ENCODE measurements at places on chromosomes 7 and 10. TPM values are rescaled to one million over a fixed set of nuclear protein-coding genes. Genes with fewer than 3 reads are reported as not detected.
A peak's percentile ranks its signal among the peaks of the same experiment; 100 is the strongest.

DNA sequence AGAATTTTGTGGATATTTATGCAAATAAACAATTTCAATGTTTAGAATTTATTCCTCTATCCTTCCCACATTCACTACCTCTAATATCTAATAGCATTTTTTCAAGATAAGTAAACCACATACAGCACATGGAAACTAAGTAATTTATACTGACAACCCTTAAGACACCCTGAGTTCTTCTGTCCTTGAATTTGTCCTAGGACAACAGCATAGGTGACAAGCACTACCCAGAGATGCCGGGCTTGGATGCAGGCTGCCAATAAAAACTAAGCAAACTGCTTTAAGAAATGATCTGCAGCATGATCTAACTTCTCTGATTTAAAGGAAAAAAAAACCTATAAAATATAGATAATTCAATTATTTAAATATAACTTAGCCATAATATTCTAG lies 22.7 kb downstream of the NT5C3A start:
- no peak for DNase-seq

- no peak for DNase-seq
These were observed 16.2 kb upstream of the TES start for GRCh38 chr7:116194115-116194514.

DNA sequence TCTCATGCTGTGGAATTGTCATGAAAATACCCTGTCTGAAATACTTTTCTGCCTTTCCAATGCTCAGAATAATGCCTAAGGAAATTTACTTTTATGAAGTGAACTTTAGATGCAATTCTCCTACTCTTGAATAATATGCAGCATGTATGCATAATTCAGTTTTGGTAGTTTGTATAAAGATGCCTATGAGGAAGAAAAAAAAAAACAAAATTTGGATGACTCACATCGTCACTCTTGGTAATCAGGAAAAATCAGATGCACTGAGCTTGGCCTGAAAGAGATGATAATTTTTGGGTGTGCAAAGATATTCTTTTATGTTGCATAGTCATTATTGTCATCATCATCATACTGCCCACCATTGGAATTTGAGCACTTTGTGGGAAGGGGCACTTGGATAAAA lies 382.1 kb downstream of the ANKRD7 start:
- no peak for DNase-seq

PLXNA4 gene
- total RNA-seq: 0.02 TPM

ASZ1 gene
- not detected for total RNA-seq

- no peak for DNase-seq
These were observed 2.3 kb downstream of the METTL27 start for GRCh38 chr7:73839743-73840714.

GRCh38 chr10:23157239-23157681 lies 34.9 kb upstream of the PTF1A start:
- DNase-seq: no peak

DNA sequence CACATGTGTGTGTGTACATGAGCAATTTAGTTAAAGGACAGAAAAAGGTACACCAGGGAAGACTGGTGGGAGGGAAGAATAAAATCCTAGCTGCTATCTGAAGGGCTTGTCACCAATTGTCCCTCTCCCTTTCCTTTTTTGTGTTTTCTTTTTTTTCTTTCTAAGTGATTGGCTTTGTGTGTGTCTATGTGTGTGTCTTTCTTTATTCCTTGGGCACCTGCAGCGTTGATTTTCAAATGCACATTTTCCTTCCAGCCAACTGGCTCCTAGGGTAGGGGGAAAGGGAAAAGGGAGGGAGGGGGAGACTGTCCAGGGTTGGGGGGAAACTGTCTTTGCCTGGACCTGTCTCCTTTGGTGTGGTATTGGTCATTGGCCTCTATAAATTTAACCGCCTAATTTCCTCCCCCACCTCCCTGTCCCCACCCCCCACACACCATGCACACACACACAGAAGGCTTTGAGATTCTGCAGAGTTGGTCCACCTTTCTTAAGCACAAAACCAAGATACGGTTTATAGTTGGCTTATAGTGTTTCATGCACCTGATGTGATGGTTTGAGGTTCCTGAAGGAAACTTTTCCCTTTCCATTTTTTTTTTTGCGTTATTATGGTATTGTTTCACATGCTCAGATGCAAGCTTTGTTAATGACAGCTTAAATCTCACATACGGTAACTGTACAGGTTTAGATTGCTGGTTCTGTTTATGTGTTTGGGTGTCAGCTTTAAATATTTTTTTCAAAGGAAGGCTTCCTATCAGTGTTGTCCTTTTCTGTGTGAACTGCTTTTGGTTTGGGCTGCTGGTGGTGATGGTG lies 2.6 kb downstream of the AUTS2 start:
- DNase-seq: no peak

- DNase-seq: no peak
These were observed 909 bp upstream of the AKR1D1 start for GRCh38 chr7:138075350-138075749.

- DNase-seq: no peak
These were observed 63.7 kb downstream of the GRM8 start for GRCh38 chr7:127189074-127189473.

- no peak for DNase-seq
These were observed 55.7 kb upstream of the CDK14 start for GRCh38 chr7:90540406-90540805.

GPR158 gene
- total RNA-seq: 0.06 TPM

DNA sequence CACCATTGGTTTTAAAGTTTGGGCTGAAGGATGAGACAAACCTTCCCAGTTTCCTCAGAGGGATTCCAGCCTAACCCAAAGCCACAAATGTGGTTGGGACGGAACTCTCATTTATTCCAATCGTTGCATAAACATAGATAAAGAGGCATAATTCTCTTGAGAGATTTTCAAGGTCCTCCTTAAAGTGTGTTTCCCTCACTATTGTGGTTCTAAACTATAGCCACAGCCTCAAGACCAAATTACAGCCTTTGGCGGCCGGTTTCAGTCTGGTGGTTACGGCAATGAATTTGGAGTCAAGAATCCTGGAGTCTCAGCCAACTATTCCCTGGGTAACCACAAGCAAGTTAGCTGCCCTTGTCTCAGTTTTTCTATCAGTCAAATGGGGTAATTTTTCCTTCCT lies 42.6 kb downstream of the SEM1 start:
- no peak for DNase-seq

DNA sequence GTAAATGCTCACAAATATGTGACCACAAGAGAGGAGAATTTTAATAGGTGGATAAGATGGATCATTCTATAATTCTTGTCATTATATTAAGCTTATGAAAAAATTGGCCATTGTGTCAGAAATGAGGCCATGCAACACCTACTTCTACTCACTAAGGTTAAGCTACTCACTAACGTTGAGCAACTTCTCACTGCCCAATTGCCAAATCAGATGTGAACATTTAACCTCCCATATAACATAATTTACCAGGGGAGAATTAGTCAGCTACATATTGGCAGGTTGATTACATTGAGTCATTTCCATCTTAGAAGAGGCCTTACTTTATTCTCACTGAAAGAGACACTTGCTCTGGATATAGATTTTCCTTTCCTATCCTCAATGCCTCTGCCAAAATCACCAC lies 211.2 kb upstream of the DGKB start:
- no peak for DNase-seq

DEPP1 gene
- 0.89 TPM for total RNA-seq

ODAD2 gene
- total RNA-seq: 0.82 TPM

- DNase-seq: no peak
These were observed 14.6 kb upstream of the PPP2R2D start for GRCh38 chr10:131886237-131886636.

SEMA3A gene
- total RNA-seq: 73.9 TPM

ITGB8 gene
- 18.5 TPM for total RNA-seq

GRCh38 chr7:44796034-44796503 lies 412 bp upstream of the PPIA start:
- DNase-seq: peak; percentile 29

ADAM22 gene
- 3.6 TPM for total RNA-seq

DNA sequence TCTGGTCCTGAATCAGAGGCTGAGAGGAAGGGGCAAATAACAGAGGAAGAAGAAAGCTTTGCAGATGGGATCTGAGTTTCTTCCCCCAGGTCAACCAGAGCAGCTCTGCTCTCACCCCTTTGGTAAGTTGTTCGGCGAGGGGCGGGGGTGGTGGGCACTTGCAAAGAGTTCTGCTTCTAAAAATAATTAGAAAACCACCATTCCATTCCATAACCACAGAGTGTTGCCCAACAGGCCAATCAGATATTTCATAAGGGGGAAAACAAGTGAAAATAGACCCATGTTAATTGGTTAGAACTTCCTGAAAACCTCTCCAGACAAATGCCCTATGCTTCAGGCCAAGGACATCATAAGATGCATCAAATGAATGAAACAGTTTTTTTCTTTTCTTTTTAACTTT lies 43.6 kb upstream of the R3HCC1L start:
- DNase-seq: no peak

EBLN1 gene
- total RNA-seq: not detected

- no peak for DNase-seq
These were observed 12.5 kb upstream of the DAGLB start for GRCh38 chr7:6460303-6460702.

GRCh38 chr10:70518695-70519094 lies 40.1 kb downstream of the PALD1 start:
- DNase-seq: no peak

GRCh38 chr7:107579554-107579884 lies 527 bp upstream of the BCAP29 start:
- DNase-seq: peak; percentile 18

All from NCI-H460 (cell line).